ENCODE measurements at places on chromosomes 12 and 14. TPM values are rescaled to one million over a fixed set of nuclear protein-coding genes. Genes with fewer than 3 reads are reported as not detected.

The SINHCAF gene
- 34.3 TPM for total RNA-seq

The SERPINA9 gene
- total RNA-seq = not detected

The ZDHHC17 gene
- 7.9 TPM for total RNA-seq

The MED6 gene
- 46.1 TPM for total RNA-seq

The MAGOHB gene
- 48.1 TPM for total RNA-seq

The NR4A1 gene
- 37.1 TPM for total RNA-seq

The PRB2 gene
- total RNA-seq = not detected

The PA2G4 gene
- 263 TPM for total RNA-seq

The ASB2 gene
- 0.24 TPM for total RNA-seq

The ASCL1 gene
- not detected for total RNA-seq

The SMCO2 gene
- total RNA-seq = not detected

The BDKRB2 gene
- 1.0 TPM for total RNA-seq

The RPGRIP1 gene
- 0.28 TPM for total RNA-seq

The KRT2 gene
- 0.03 TPM for total RNA-seq

The MEG3 gene
- 34.5 TPM for total RNA-seq

The SOAT2 gene
- total RNA-seq = 0.30 TPM

The KLHL33 gene
- 0.03 TPM for total RNA-seq

The FOXM1 gene
- total RNA-seq = 90.9 TPM

The SMCO3 gene
- total RNA-seq = 0.02 TPM

The PGAM5 gene
- total RNA-seq = 43.5 TPM

The PPFIBP1 gene
- 15.8 TPM for total RNA-seq

The NEMP1 gene
- total RNA-seq = 16.5 TPM

The MOAP1 gene
- 11.3 TPM for total RNA-seq

The THAP2 gene
- 4.2 TPM for total RNA-seq

The CSRP2 gene
- total RNA-seq = 21.8 TPM

The NYNRIN gene
- 0.44 TPM for total RNA-seq

The CBLN3 gene
- total RNA-seq = 1.0 TPM

The PDE3A gene
- 2.9 TPM for total RNA-seq

The DLST gene
- total RNA-seq = 103 TPM

The FKBP3 gene
- total RNA-seq = 116 TPM

The PRICKLE1 gene
- total RNA-seq = 0.83 TPM

The ANKRD33 gene
- total RNA-seq = 0.08 TPM

The CD69 gene
- total RNA-seq = not detected

The COL2A1 gene
- 0.11 TPM for total RNA-seq

The DLK1 gene
- 0.17 TPM for total RNA-seq

The CTSG gene
- not detected for total RNA-seq

The AMDHD1 gene
- total RNA-seq = 2.3 TPM

The NPFF gene
- total RNA-seq = 0.19 TPM

The CLEC4C gene
- not detected for total RNA-seq
